RWPE2 (cell line): ENCODE measurements at places on chromosomes 16 and 17.

DNA sequence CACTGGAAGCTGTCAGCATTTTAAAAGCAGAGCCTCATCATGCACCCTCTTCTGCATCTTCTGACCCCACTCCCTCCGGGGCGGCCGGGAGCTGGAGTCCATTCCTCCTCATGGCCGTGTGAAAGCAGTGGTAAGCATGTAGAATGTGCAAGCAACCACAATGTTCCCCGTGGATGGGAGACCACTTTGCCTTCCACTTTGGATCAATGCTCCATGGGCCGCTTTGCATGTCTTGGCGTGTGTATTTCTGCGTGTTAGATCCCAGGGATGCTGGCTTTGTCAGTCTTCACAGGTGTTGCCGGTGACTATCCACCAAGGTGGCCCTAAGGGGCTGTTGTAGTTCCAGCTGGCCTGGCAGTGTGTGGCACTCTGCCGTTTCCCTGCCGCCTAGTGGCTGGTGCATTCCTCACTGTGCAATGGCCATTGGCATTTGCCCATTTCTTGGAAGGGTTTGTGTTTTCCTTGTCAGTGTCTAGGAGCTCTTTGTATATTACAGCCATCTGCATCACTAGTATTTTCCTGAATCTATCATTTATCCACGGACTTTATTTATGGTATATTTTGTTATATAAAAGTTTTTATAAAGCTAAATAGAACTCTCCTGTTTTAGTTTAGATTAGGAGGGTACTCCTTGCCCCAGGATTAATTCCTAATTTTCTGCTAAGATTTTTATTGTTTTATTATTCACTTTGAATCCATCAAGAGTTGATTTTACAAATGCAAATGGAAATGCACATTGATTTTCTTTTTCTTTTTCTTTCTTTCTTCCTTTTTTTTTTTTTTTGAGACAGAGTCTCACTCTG lies 5.8 kb upstream of the ALDH3A1 start:
- DNase-seq: peak; percentile 52

- DNase-seq: no peak
Observed at GRCh38 chr16:52545898-52546266, 1.1 kb downstream of the TOX3 start.

GRCh38 chr17:80925688-80926335 lies 65.8 kb upstream of the CHMP6 start:
- DNase-seq: peak; percentile 52

GRCh38 chr16:66207139-66207882 lies 159.2 kb upstream of the CDH5 start:
- no peak for DNase-seq

DNA sequence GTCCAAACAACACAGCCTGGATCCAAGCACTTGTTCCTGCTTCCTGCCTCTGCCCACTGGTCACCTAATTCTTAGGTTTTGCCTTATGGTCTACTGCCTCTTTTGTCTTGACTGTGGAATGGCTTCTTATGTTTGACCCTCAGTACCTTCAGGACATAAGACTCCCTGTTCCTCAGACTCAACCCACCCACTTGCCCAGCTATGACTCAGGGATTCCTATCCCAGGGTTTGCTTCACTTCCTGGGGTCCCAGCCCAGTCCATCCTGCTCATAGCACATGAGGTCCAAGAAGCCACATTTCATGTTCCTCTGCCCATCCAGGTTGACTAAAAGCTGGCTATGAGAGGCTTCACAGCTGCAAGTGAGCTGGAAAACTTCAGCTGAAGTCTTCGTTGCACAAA lies 320.9 kb upstream of the CDH5 start:
- DNase-seq: no peak

DNA sequence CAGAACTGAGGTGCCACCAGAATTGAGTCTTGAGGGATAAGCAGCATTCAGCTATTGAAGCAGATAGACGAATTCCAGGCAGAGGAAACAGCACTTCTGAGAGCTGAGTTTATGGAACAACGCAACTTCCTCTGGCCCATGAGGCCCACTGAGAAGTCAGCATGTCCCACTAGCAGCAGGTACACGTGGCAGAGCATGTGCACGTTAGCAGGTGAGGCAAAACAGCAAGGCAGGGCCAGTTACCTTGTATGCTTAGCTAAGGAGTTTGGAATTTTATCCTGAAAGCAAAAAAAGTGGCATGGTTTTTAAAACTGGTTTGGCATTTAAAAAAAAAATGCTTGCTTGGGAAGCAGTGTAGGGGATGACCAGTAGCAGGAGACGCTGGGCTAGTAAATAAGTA lies 305.6 kb downstream of the CPPED1 start:
- no peak for DNase-seq
